T follicular helper cell (primary cell): ENCODE measurements at places on chromosomes 3 and 15.

DNA sequence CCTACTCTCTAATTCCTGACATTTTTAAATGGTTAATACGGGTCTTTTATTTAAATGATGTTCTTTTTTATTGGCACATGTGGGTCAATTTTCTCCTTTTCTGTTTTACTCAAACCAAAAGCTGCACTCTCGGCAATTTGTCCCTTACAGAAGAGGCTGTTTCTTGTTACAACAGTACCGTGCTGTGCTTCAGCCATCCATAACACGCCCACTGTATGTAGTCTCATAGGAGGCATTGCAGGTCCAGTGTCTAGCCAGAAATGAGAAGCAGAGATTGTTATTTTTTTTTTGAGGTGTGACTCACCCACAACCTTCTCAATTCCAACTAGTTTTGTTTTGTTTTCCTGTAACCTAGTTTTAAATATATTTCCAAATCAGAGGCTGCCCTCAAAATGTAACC, 164.6 kb downstream of the GMNC start:
- no peak for DNase-seq

DNA sequence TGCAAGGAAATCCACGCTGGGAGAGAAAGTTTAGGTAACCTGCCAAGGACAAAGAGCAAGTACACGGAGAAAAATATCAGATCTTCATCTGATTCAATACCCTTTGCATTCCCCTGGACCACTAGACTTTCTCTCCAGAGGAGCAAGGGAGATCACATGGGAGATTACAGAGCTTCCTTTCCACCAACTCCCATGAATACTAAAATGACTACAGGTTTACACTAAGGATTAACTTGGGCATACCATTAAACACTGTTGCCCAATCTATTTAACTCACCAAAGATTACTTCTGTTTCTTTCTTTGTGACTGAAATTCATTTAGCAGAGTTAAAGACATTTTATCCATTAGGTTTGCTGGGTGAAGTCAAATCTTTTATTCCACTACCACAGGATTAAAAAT, 71.2 kb downstream of the RYK start:
- no peak for DNase-seq

GRCh38 chr15:38895326-38896255, 331.0 kb upstream of the RASGRP1 start:
- no peak for DNase-seq

- no peak for DNase-seq
Measured at GRCh38 chr3:64496786-64497490, 190.9 kb downstream of the ADAMTS9 start.

DNA sequence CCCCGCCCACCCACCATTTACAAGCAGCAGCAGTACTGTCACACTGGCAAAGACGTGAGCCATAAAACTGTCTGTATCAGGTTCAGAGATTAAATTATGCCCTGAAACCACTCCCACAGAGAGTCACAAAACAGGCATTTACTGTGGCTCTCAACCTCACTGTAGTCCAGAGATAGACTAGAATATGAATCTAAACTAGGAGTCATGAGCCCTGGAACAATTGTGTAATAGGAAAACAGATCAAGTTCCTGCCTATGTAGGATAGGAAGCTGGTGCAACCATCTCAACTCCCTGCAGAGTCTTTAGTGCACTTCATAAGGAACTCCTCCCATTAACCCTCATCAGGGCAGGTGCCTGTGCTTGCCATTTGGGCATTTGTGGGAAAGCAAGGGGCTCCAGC, 61.7 kb downstream of the FAM227B start:
- no peak for DNase-seq

- peak; percentile 81 for DNase-seq
Measured at GRCh38 chr3:185498503-185499396, at the start of gene TMEM41A. TSS of gene TMEM41A (minus strand) at chr3:185499035. CDS start at chr3:185498961, 74 bp downstream.

DNA sequence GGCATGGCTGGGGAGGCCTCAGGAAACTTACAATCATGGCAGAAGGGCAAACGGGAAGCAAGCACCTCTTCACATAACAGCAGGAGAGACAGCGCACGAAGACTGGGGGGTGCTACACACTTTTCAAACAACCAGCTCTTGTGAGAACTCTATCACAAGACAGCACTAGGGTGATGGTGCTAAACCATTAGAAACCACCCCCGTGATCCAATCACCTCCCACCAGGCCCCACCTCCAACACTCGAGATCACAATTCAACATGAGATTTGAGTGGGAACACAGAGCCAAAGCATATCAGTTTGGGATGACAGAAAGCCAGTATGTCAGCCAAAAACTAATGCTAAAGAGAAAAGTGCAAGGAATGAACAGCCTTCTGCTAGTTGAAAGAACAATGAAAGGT, 309.8 kb upstream of the CCDC54 start:
- DNase-seq: no peak

DNA sequence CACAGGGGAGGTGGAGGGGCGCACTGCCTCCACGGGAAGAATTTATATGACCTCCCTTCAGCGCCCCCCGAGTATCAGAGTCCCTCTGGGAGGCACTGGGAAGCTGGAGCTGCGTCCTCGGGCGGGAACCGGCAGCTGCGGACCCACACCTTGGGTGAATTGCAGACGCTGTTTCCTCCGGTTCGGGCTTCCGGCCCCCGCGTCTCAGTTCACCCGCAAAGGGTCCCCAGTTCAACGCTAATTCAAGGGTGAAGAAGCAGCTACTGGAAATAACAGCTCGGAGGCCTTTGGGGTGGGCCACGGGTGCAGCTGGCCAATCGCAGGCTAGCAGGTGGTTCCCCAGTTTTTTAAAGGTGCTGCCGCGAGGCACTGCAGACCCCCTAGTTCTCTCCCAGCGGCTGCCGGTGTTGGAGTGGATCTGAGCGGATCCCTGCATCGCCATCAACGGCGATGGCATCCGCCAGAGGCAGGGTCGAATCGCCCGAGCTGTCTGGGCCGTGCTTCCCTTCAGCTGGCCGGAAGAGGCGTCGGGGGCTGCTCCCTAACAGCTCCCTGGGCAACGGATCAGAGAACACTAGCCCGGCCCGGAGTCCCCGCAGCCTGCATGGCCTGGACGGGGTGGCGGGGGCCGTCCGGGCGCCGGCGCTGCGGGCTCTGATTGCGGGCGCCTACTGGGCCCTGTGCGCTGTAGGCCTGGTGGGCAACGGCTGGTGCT, 19.4 kb upstream of the ADAMTS7 start:
- no peak for DNase-seq

GRCh38 chr3:3200632-3201212, 21.2 kb upstream of the CRBN start:
- no peak for DNase-seq

- DNase-seq: no peak
Measured at GRCh38 chr15:77504306-77504705, 83.6 kb downstream of the HMG20A start.
